DMS153 (cell line): ENCODE measurements at places on chromosomes 4 and X.
A peak's percentile ranks its signal among the peaks of the same experiment; 100 is the strongest.

DNA sequence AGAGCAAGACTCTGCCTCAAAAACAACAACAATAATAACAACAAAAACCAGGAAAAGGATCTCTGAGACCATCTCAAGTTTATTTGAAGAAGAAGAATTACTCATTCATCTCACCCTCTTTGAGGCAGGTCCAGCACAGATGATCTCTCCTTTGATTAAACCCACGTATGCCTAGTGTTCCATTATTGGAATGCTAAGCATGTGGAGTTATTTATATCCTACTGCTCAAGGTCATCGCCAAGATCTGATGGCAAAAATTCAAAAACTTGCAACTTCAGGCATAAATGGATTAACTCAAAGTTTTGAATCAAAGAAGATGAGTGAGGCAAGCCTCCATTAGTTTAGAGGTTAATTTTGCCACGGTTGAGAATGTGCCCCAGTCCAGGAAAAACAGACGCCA, 184.2 kb downstream of the DHRSX start:
- no peak for DNase-seq

- DNase-seq = no peak
These were observed 34.3 kb upstream of the PPP2R2C start for GRCh38 chr4:6506616-6507140.

DNA sequence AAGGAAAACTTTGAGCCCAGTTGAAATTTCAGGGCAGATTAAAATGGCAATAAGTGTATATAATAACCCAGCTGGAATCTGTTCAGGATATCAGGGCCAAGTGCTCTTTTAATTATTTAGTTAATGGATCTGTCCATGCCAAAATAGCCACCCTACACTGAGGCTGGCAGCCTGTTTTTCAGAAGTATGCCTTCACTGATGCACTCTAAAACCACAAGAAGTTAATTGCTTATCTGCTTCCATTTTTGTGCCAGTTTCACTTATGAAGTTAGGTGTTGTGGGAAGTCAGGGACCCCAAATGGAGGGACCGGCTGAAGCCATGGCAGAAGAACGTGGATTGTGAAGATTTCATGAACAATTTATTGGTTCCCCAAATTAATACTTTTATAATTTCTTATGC, 960.3 kb downstream of the C4orf33 start:
- peak; percentile 15 for DNase-seq

- no peak for DNase-seq
These were observed 760 bp downstream of the TRMT2B start for GRCh38 chrX:101051153-101051548.

- no peak for DNase-seq
These were observed 586.1 kb downstream of the FSTL5 start for GRCh38 chr4:161577579-161578301.

DNA sequence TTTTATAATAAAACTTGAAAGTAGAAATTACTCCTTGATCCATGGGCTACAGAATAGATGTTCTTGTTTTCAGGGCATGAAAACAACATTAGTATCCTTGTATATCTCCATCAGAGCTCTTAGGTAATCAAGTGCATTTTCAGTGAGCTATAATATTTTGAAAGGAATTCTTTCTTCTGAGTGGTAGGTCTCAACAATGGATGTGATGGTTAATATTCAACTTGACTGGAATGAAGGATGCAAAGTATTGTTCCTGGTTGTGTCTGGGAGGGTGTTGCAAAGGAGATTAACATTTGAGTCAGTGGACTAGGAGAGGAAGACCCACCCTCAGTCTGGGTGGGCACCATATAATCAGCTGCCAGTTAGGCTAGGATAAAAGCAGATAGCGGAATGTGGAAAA, 100.1 kb downstream of the LCORL start:
- DNase-seq = no peak

DNA sequence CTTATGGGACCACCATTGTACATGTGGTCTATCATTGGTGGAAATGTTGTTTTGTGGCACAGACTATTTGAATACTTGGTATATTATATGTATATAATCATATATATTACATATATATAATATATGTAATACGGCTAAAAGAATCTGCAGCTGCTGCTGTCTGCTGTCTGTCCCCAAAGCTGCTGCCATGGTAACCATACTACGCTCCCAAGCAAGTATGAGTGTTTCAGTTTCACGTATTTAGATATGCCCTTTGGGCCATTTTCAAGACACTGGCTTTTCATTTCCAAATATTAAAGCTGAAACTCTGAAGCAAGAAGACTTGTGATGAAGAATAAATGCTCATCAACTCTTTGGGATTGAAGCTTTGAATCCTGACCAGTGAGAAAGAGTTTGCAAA, 42.0 kb upstream of the ARSJ start:
- DNase-seq = no peak

- DNase-seq = no peak
These were observed 14.2 kb upstream of the OSTC start for GRCh38 chr4:108636246-108636645.

GRCh38 chr4:74308215-74308614, at the start of gene EPGN:
Gene EPGN, plus strand, starts transcription at chr4:74308470. Its CDS starts 64 bp downstream, at chr4:74308534.
- no peak for DNase-seq
